Left cardiac atrium (tissue), 4 donors: ENCODE measurements at places on chromosomes 1 and 21. TPM values are rescaled to one million over a fixed set of nuclear protein-coding genes. Genes with fewer than 3 reads are reported as not detected.

The AGO3 gene
- 16.1 TPM for total RNA-seq

GRCh38 chr1:96329121-96329520 is 392.5 kb upstream of the PTBP2 start:
- DNase-seq, result no peak

DNA sequence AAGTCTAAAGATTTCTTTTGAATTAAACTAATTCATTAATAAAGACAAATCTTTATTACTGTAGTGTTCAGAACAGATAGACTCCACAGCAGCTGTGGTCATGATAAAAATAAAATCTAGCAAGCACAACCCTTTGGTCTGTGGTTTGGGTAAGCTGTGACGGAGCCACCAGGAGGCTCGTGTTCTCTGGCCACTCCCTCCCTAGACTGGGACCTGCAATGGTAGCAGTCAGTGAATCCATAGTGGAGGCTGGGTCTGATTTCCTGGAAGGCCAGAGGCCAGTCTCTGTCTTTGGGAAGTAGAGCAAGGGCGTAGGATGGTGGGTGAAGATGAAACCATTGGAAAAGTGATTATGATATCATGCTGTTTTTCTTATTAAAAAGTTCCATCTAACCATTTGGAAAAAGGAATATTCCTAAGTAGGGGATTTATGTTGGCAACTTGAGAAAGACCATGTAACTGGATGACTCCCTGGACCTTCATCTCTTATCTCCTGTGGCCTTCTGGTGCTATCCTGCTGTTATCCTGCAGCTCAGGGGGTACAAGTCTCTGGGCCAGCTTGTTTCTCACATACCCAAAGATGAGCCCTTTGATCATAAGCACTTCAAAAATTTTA is 39.0 kb downstream of the TENT5C start:
- no peak for DNase-seq

GRCh38 chr1:55635856-55636255 is 420.7 kb upstream of the USP24 start:
- DNase-seq, result no peak

The CASQ1 gene
- 21.8 TPM for total RNA-seq

The ANGPTL7 gene
- 3.0 TPM for total RNA-seq

The MTMR11 gene
- total RNA-seq, result 3.9 TPM

DNA sequence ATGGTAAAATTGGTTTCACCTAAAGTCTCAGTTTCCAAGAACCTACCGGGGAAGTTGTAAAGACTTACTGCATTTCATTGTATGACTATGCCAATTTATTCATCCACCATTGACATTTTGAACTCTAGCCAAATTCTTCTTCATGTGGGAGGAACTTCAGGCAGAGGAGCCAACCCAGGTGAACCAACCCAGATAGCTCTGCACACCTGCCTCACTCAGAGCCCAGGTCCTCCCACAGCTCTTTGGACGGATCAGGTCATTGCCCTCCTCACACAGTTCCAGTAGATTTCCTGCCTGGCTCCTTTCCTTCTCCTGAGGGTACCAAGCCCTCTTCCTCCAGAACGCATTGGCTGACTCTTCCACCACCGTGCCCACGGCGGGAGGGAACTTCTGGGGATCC is 121.7 kb downstream of the DTL start:
- no peak for DNase-seq

DNA sequence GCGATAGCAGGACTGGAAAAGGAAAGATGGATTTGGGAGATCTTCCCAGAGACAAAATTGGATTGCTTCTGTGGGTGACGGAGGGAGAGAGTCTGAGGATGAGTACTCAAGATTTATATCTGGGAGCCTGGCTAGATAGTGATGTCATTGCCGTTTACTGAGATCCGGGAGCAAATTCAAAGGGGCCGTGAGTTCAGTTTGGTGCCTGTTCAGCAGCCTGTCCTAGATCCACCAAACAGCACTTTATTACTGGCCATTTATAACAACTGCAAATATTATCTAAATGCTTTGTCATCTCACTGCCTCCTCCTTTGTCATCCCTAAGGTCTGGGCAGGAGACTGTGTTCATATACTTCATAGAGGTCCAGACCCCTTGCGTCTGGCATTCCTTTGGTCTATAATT is 29.2 kb downstream of the MAPKAPK2 start:
- DNase-seq, result no peak

- no peak for DNase-seq
These were observed 96.6 kb upstream of the B3GALT2 start for GRCh38 chr1:193283016-193283415.
